ENCODE measurements at places on chromosomes 7 and 10.

DNA sequence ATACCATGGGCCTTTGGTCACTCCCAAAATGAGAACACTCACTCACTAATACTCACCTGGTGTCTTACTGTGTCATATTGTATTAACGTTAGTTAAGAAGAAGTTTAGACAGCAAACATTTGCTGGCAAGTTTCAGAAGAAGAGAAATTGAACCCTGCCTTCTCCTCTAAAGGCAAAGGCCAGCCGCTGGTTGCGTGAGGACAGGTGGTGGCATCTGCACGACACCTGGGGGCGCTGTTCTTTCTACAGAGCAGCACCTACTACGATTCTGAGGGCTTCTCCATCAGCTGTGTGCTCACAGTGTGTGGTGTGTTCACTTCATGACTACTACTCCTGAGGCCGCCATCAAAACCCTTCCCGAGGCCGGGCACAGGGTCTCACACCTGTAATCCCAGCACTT, 17.9 kb upstream of the CLEC2L start:
- peak; percentile 12 for DNase-seq

- DNase-seq: no peak
Measured at GRCh38 chr10:42987121-42987541, 89.7 kb upstream of the RET start.

- no peak for DNase-seq
Measured at GRCh38 chr10:8911032-8911431, 856.5 kb downstream of the GATA3 start.

- DNase-seq: no peak
Measured at GRCh38 chr7:155291045-155291530, 6.6 kb upstream of the INSIG1 start.

Measured in activated CD4-positive, alpha-beta T cell treated with anti-CD3 and anti-CD28 coated beads, Interleukin-2, Interleukin-4, amounts not matched to agents 100 ng/mL and 50 ng/mL, durations not matched to agents 16 hours and 8 hours (primary cell).